Epithelial cell of alveolus of lung (primary cell): ENCODE measurements at places on chromosomes 6 and 20. TPM values are rescaled to one million over a fixed set of nuclear protein-coding genes. Genes with fewer than 3 reads are reported as not detected.

Gene UBD
- 0.13 TPM in 1 of 2 replicates, not detected in the other for total RNA-seq

Gene ZBTB9
- 3.0 and 4.9 TPM in 2 replicates for total RNA-seq

Gene ULBP2
- 0.24 and 4.4 TPM in 2 replicates for total RNA-seq

Gene UNC5CL
- total RNA-seq, result 0.13 and 0.32 TPM in 2 replicates

Gene DCBLD1
- 32.7 and 75.8 TPM in 2 replicates for total RNA-seq

Gene TENT5A
- 9.4 and 15.8 TPM in 2 replicates for total RNA-seq

Gene TRAPPC3L
- not detected in 2 replicates for total RNA-seq

Gene DPPA5
- not detected in 2 replicates for total RNA-seq

Gene POPDC3
- total RNA-seq, result 12.4 and 39.7 TPM in 2 replicates

Gene KIAA1586
- 7.8 and 14.5 TPM in 2 replicates for total RNA-seq

Gene SIRPG
- total RNA-seq, result not detected in 2 replicates

Gene LY6G6C
- not detected in 2 replicates for total RNA-seq

Gene SYNJ2
- total RNA-seq, result 15.7 and 36.8 TPM in 2 replicates

Gene MOG
- total RNA-seq, result not detected in 2 replicates

Gene CABLES2
- total RNA-seq, result 3.0 and 3.7 TPM in 2 replicates

Gene PACRG
- total RNA-seq, result not detected in 2 replicates

Gene KHDC1L
- total RNA-seq, result not detected in 2 replicates

Gene NKAIN4
- total RNA-seq, result 3.7 TPM in 1 of 2 replicates, not detected in the other

Gene COQ3
- 4.1 and 7.8 TPM in 2 replicates for total RNA-seq

Gene GRIK2
- total RNA-seq, result 0.65 and 2.6 TPM in 2 replicates

Gene COL9A3
- 1.3 and 44.4 TPM in 2 replicates for total RNA-seq

Gene FHL5
- total RNA-seq, result 0.52 TPM in 1 of 2 replicates, not detected in the other

Gene AARS2
- total RNA-seq, result 13.3 and 17.7 TPM in 2 replicates
